ENCODE measurements at places on chromosomes 1 and 21.

DNA sequence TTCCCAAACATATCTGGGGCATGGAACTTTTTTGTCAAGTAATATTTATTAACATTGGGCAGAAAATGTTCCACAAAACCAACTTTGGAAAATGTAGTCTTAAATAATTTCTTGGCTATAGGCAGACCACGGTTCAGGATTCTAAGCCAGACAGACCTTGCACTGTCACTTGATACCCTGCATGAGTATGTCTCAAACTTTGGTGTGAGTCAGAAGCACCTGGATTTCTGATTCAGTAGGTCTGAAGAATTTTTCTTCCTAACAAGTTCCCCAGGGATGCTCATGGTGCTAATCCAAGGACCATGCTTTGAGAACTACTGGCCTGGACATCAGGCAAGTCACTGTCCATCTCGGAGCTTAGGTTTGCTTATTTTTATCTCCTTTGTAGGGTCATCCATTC is 562.0 kb downstream of the PLPP3 start:
- no peak for DNase-seq

DNA sequence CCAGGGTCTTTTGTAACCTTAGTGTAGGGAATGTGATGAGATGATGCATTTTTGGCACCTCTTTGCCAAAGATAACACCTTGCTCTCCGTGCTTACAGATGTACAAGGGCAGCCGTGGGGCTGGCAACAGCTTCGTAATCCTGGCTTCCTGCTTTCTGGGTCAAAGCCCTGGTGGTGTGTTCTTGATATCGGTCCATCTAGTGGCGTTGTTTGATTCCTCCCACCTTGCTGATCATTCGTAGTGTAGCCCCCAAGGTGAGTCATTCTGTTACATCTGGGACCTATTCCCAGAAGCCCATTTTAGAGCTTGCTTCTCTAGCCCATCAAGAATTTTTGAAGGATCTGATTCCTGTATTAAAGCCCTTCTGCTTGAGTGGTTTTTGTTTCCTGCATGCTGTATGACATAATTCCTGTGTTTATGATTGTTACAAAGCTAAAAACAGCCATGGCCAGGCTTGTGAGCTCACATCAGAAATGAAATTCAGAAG is 7.0 kb upstream of the CCT8 start:
- no peak for DNase-seq

DNA sequence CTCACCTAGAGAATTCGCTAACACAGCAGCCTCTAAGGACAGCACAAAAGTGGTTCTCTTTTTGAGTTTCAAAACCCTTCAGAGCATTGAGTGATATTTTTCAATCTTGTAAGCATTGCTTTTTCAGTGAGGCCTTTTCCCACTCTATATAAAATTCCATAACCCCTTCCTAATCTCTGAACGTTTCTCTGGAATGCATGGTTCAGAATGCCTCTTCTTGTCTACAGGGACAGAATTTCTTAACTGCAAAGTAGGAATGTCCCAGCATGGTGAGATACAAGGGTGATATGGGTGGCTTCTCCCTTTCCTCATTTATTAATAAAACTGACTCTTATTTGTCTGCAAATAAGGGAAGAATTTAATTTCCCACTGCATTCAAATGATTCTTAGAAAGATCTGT is 377.9 kb downstream of the LTN1 start:
- no peak for DNase-seq

DNA sequence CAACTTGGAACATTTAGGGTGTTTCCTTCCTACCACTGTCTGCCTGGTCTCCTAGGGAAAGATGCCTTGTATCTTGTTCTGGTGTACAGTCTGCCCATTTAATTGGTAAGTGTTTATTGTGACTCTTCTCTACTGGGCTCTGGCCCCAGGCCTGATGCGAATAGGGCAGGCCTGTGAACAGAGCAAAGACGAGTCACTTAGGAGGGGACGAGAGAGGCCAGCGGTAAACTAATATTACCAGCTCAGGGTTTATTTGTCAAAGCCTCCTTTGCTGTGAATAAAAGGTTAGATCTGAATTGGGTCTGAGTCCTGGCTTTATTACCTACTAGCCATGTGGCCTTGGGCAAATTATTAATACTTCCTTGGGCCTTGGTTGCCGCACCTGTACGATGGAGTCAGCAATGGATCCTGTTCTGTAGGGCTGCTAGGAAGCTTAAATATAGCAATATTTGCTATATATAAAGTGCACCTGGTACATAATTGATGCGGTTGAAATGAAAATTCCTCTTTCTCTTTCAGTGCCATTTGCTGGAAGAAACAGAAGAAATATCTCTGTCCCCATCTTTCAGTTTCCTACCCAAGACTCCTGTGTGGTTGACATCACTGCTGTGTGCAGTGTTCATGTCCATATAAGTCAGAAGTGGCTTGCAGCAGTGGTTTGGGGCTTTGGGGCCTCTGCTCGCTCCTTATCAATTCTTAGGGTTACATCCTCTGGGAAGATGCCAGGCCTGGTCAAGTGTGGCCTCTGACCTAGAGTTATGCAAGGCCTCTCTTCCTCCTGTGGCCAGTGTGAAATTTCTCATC is 32.4 kb downstream of the MAPKAPK2 start:
- no peak for DNase-seq

- DNase-seq: no peak
These were observed 177.6 kb downstream of the HHIPL2 start for GRCh38 chr1:222370081-222370912.

GRCh38 chr1:98030483-98030882 is 109.6 kb upstream of the DPYD start:
- no peak for DNase-seq

DNA sequence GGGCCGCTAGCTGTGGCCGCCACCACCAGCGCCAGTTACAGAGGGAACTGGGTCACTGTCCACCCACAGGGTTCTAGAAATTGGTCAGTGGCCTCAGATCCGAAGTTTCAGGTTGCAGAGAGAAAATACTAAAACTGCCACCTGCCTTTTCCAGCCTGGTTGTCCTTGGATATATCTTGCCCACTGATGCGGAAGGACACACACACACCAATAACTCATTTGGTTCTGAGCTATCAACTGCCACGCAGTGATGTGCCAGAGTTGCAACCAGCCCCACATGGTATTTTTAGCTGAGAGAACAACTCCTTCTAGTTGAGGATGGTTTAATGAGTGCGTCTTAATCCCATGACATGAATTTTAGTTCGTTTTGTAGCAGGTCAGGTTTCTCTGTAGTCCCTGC is 68.1 kb downstream of the SH3BGR start:
- no peak for DNase-seq

DNA sequence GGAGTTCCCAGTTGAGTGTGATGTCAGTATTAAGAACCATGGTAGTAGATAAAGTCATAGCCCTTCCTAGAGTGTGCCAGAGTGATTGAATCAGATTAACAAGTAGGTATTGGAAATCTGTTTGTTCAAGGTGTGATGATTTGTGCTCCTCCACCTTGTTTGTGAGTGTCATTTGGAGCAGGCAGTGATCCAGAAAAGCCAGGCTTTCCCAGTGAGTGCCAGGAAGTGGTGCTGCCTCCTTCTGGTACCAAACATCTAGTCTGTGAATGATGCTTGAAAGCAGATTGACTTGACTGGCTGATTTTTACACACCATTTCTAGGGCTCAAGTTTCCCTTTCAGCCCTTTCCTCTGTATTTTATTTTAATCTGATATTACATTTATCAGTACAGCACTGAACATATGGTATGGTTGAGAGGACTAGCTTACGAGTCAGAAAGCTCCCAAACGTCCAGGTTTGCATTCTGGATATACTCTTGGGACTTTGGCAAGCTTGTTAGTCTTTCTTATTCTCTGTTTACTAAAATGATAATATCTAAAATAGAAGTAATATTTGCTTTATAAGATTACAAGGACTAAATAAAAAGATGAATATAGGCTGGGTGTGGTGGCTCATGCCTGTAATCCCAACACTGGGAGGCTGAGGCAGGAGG is 100.7 kb downstream of the PATJ start:
- no peak for DNase-seq

- DNase-seq: no peak
These were observed 219.5 kb downstream of the ZP4 start for GRCh38 chr1:237671262-237671661.

DNA sequence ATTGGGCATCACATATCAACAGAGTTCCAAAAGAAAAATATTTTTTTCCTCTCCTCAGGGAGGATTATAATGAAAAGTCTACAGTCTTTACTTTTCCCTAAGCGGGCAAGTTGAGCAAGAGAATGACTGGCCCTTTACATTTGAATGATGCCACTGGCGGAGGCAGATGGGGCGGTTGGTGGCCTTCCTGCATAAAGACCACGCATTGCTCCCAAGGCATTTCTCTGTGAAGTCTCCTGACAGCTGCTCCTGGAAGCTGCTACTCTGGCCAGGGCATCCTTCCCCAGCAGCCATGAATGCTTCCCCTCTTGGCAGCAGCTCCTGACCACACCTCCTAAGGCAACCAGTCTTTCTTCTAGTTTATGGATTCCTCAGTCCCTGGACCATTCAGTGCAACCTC is 161.1 kb upstream of the RRP15 start:
- no peak for DNase-seq

Measured in stimulated activated CD8-positive, alpha-beta memory T cell treated with anti-CD3 and anti-CD28 coated beads, Interleukin-15, amount 100 ng/mL, for 4 hours (primary cell).